ENCODE measurements at places on chromosomes 7 and 10. TPM values are rescaled to one million over a fixed set of nuclear protein-coding genes. Genes with fewer than 3 reads are reported as not detected.

DNA sequence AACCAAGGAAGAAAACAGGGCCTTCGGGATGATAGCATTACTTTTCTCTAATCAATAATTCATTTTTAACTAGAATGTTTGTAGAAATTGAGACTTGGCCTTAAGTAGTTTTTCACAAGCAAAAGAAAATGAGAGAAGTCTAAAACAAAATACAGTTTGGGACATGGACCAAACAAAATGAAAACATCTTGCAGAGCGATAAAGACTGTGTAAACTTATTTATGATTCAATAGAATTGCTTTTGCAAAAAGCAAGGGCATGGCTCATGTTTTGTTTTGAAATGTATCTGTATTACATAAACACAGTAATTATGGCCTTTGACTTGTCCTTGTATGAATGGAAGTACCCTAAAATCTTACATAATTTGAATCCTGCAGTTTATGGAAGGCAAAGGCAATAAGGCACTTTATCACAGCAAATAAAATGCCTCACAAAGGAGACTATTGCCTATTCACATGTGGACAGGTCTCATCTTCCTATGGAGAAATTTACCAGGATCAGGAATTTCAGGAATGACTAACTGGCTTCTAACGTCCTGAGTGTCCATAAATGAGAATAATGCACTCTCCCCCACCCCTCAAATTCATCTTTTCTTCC lies 295.2 kb downstream of the PTEN start:
- H3K36me3 ChIP-seq: no peaks in the 10 kb centered on the region
- H3K4me3 ChIP-seq: no peak overlapping the region
- no peak for DNase-seq

LRMDA gene
- 56.4 TPM for polyA plus RNA-seq

DNA sequence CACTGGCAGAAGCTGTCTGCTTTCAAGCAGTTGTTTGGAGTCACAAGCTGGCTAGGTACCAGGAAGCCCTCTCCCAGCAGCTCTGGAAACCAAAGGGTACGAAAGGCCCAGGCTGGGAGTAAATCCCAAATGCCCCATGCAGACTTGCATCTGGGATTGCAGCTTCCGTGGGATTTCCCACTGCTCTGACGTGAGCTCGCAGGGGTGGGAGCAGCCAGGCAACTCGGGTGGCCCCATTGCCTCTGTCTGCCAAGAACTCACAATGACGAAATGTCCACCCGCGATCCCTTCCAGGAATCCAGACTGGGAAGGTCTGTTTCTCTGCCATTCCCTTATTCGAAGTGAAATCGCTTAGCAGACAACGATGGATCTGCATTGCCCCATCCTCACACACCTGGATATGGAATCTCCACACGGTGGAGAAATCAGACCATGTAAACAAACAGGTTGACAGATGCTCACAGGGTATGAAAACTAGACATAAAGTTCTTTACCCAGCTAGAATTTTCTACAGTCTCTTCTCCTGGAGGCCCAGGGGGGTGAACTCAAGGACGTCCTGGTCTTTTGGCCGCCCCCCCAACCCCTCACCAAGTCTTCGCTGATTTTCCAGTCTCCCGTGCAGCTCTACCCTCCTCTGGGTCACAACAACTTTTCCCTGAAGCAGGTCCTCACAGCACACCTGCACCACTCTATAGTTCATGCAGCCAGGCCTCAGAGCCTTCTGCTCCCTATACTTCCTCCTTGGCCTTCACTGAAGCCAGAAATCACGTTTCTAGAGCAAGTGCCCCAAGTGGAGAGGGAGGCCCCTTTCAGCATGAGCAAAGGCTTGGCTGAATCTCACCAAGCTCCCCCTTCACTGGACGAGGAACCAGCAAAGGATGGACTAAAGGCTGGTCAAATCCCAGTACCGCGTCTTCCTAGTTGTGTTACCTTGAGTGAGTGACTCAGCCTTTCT lies 20.0 kb downstream of the SH3PXD2A start:
- DNase-seq: no peak
- H3K4me1 ChIP-seq: no peaks in the 10 kb centered on the region
- no peaks in the 10 kb centered on the region for H3K27me3 ChIP-seq
- H3K27ac ChIP-seq: no peak overlapping the region
- H3K36me3 ChIP-seq: no peaks in the 10 kb centered on the region
- no peak overlapping the region for H3K4me3 ChIP-seq

- no peak overlapping the region for H3K27ac ChIP-seq
- no peak overlapping the region for H3K4me3 ChIP-seq
- no peaks in the 10 kb centered on the region for H3K27me3 ChIP-seq
- DNase-seq: no peak
- peaks cover 37% of the 10 kb centered on the region for H3K4me1 ChIP-seq
Measured at GRCh38 chr7:127948930-127949329, 82.3 kb downstream of the LRRC4 start.

MALRD1 gene
- polyA plus RNA-seq: not detected

- H3K4me1 ChIP-seq: peaks cover 14% of the 10 kb centered on the region
- H3K27me3 ChIP-seq: peaks cover 14% of the 10 kb centered on the region
- H3K4me3 ChIP-seq: peak overlapping the region; percentile 57
- no peak overlapping the region for H3K27ac ChIP-seq
- H3K36me3 ChIP-seq: no peaks in the 10 kb centered on the region
- no peak for DNase-seq
Measured at GRCh38 chr7:39414224-39415035, 151.8 kb upstream of the YAE1 start.

TWIST1 gene
- not detected for polyA plus RNA-seq

- H3K27ac ChIP-seq: no peak overlapping the region
- no peak for DNase-seq
- no peaks in the 10 kb centered on the region for H3K36me3 ChIP-seq
- no peaks in the 10 kb centered on the region for H3K27me3 ChIP-seq
- H3K4me1 ChIP-seq: no peaks in the 10 kb centered on the region
- H3K4me3 ChIP-seq: no peak overlapping the region
Measured at GRCh38 chr10:64091897-64092296, 570.7 kb downstream of the REEP3 start.

SLC39A12 gene
- not detected for polyA plus RNA-seq

DNA sequence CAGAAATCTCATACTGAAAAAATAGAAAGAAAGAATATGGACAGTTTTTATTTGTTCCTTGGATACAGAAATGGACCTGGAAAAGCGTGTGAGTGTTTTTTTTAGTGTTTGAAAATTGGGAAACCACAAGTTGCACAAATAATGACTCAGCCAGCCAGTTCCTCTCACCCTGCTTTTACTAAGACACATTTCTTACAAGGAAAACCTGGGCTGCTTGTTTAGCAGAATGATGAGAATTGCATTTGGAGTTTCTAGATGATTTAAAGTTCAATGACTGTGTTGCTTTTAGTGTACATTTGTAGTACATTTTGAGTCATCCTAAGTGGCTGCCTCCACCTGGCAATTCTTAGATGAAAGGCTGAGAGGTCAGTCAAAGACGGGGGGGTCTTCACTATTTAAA lies 218.7 kb downstream of the ABCA13 start:
- no peaks in the 10 kb centered on the region for H3K27me3 ChIP-seq
- H3K27ac ChIP-seq: peak overlapping the region; percentile 91
- peaks cover 64% of the 10 kb centered on the region for H3K4me1 ChIP-seq
- no peaks in the 10 kb centered on the region for H3K36me3 ChIP-seq
- peak; percentile 94 for DNase-seq

ACTA2 gene
- 4.4 TPM for polyA plus RNA-seq

GRCh38 chr7:45366475-45366874 lies 207.7 kb upstream of the ADCY1 start:
- no peaks in the 10 kb centered on the region for H3K27me3 ChIP-seq
- H3K4me3 ChIP-seq: no peak overlapping the region
- H3K27ac ChIP-seq: no peak overlapping the region

- H3K4me1 ChIP-seq: no peaks in the 10 kb centered on the region
- H3K27ac ChIP-seq: no peak overlapping the region
- no peak for DNase-seq
- H3K27me3 ChIP-seq: no peaks in the 10 kb centered on the region
Measured at GRCh38 chr10:115029452-115030375, 63.5 kb upstream of the ATRNL1 start.

GRCh38 chr7:8185926-8186683 lies 75.9 kb downstream of the ICA1 start:
- H3K27ac ChIP-seq: no peak overlapping the region

- peaks cover 16% of the 10 kb centered on the region for H3K4me1 ChIP-seq
- no peaks in the 10 kb centered on the region for H3K27me3 ChIP-seq
- no peaks in the 10 kb centered on the region for H3K36me3 ChIP-seq
- DNase-seq: no peak
- H3K27ac ChIP-seq: no peak overlapping the region
- no peak overlapping the region for H3K4me3 ChIP-seq
Measured at GRCh38 chr7:3910054-3910453, 609.0 kb downstream of the SDK1 start.

- H3K36me3 ChIP-seq: no peaks in the 10 kb centered on the region
- DNase-seq: no peak
- no peak overlapping the region for H3K27ac ChIP-seq
- no peak overlapping the region for H3K4me3 ChIP-seq
- H3K27me3 ChIP-seq: no peaks in the 10 kb centered on the region
Measured at GRCh38 chr10:124196659-124197058, 103.3 kb upstream of the CHST15 start.

- no peaks in the 10 kb centered on the region for H3K27me3 ChIP-seq
- H3K4me1 ChIP-seq: peaks cover 13% of the 10 kb centered on the region
- DNase-seq: no peak
- no peak overlapping the region for H3K4me3 ChIP-seq
Measured at GRCh38 chr10:60564475-60564874, 174.8 kb upstream of the ANK3 start.

DNA sequence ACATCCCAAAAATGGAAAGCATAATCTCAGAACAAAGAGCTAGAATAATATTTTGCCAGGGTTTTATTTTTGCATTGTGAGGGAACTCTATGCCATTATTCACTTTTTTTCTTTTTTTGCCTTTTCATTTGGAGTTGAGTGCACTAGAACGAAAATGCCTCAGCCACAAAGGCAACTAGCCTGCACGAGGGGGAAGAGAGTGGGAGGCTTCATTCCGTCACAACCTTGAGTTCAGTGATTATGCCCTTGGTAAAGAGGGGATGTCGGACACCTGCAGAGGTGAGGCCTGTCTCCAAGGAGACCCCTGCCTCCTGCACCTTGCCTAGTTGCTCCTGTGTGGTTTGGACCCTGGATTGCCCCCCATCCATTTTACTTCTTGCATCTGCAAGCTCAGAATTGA lies 232.7 kb downstream of the TEX36 start:
- no peak for DNase-seq
- H3K4me3 ChIP-seq: no peak overlapping the region
- no peaks in the 10 kb centered on the region for H3K36me3 ChIP-seq
- H3K27me3 ChIP-seq: no peaks in the 10 kb centered on the region
- no peak overlapping the region for H3K27ac ChIP-seq
- no peaks in the 10 kb centered on the region for H3K4me1 ChIP-seq

GNAT3 gene
- polyA plus RNA-seq: not detected

All from CD14-positive monocyte (primary cell).